ENCODE measurements at places on chromosomes 4 and X. TPM values are rescaled to one million over a fixed set of nuclear protein-coding genes. Genes with fewer than 3 reads are reported as not detected.

Gene EFNB1
- total RNA-seq, result 53.4 TPM

Gene HSD17B13
- not detected for total RNA-seq

Gene ARMCX4
- 7.3 TPM for total RNA-seq

Gene ELF4
- 25.7 TPM for total RNA-seq

Gene SH3TC1
- total RNA-seq, result 64.5 TPM

Gene FAM241A
- total RNA-seq, result 6.8 TPM

DNA sequence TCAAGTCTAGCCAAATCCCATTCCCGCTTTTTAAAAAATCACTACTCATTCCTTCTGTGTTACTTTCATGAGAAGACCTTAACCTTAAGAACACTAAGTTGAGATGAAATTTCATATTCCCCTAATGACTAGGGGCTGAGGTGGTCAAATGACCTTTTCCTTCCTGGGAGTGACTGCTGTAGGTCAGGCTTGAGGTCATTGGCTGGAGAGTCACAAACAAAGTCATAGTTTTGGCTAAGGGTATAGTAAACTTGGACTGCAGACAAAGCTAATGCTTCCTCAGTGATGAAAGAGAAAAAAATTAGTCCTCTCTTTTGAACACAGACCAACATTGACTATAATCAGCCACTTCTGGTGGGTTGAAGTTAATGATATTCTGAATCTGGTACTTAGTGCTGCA lies 16.0 kb upstream of the FGF2 start:
- H3K27ac ChIP-seq, result no peak overlapping the region
- no peak for DNase-seq
- H3K4me3 ChIP-seq, result no peak overlapping the region
- H3K4me1 ChIP-seq, result no peaks in the 10 kb centered on the region
- no peaks in the 10 kb centered on the region for H3K27me3 ChIP-seq

GRCh38 chr4:109432696-109433095 lies 919 bp upstream of the SEC24B start:
- no peaks in the 10 kb centered on the region for H3K36me3 ChIP-seq
- peak overlapping the region; percentile 92 for H3K27ac ChIP-seq
- peaks cover 3% of the 10 kb centered on the region for H3K4me1 ChIP-seq
- DNase-seq, result no peak
- H3K27me3 ChIP-seq, result no peaks in the 10 kb centered on the region

- no peak overlapping the region for H3K4me3 ChIP-seq
- H3K27ac ChIP-seq, result no peak overlapping the region
- H3K27me3 ChIP-seq, result no peaks in the 10 kb centered on the region
- no peak for DNase-seq
- H3K4me1 ChIP-seq, result no peaks in the 10 kb centered on the region
These were observed 128.0 kb downstream of the TMA16 start for GRCh38 chr4:163622379-163623035.

DNA sequence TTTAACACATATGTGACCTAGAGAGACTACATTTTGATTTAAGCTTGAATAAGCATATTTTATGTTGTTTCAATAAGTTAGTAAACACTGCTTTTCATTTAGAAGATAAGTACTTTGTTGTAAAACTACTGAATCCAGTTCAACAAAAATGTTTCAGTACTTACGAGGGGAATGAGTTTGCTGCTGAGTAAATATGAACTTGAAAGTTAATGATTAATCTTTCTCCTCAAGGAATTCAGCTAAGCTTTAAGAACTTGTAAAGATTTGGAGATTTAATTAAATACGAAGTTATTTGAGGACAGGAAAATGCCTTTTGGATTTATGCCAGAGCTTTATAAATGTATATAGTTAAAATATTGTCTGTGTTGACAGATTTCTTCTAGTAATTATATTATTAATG lies 933.0 kb upstream of the LCORL start:
- H3K4me1 ChIP-seq, result no peaks in the 10 kb centered on the region
- H3K36me3 ChIP-seq, result no peaks in the 10 kb centered on the region
- H3K4me3 ChIP-seq, result no peak overlapping the region
- no peak overlapping the region for H3K27ac ChIP-seq
- no peaks in the 10 kb centered on the region for H3K27me3 ChIP-seq

DNA sequence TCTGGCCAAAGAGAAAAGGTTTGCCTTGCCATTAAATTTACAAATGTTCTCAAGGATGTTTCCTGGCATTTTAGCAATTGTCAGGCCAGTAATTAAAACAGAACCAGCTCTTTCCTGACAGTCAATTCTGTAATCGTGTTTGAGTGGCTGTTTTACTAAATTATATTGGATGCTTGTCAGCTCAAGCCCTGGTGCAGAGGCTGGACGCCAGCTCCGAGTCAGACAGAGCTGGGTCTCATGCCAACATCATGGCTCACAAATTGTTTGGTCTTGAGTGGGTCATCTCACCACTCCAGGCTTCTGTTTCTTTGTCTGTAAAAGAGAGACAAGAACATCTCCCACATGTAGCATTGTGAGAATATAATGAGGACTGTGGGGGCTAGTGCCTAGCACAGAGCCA lies 190.3 kb upstream of the PSAPL1 start:
- no peak for DNase-seq
- H3K27me3 ChIP-seq, result no peaks in the 10 kb centered on the region

Data from ascending aorta (tissue), 2 donors.